Bone marrow (tissue), 2 donors: ENCODE measurements at places on chromosomes 2 and 18.

- no peak for DNase-seq
Observed at GRCh38 chr2:156003780-156004179, 328.7 kb downstream of the NR4A2 start.

DNA sequence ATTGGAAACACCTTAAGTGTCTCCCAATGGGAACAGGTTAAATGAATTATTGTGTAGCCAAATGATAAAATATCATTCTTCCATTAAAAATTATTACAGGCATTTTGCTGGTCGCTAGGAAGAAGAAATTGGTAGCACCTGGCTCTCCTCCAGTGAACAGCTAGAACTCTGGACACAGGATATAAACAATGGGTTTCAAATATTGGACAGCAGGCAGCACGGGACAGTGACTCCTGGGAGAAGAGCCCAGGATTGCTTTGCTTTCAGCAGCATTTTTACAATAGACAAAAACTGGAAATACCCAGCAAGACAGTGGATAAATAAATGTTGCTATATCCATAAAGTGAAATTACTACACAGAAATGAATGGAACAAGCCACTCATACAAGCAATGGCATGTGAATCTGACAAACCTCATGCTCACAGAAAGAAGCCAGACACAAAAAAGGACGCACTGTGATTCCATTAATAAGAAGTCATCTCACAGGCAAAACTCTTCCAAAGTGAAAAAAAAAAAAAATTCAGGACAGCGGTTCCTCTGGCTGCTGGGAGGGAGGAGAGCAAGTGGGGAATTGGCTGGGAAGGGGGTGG lies 50.5 kb downstream of the LAMA1 start:
- DNase-seq: no peak

- DNase-seq: no peak
Observed at GRCh38 chr2:73110168-73111072, 2.3 kb downstream of the RAB11FIP5 start.

- no peak for DNase-seq
Observed at GRCh38 chr2:112149194-112149593, 11.0 kb downstream of the FBLN7 start.

DNA sequence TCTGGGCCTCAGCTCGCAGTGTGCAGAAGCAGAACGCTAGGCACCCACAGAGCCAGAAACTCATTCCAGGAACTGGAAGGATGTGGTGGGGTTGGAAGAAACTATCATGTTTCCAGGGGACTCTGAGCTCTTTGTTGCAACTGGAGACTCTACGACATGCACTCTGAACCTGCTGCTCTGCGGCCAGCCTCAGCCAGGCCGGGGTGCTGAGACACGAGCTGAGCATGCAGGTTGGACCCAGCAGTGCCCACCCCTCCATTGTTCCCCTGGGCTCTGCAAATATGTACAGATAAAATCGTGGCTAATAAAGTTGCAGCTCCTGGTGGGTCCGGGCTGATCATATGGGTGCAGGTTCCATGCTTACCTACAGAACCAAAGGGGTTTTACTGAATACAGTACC lies 37.6 kb upstream of the ARL4C start:
- no peak for DNase-seq

DNA sequence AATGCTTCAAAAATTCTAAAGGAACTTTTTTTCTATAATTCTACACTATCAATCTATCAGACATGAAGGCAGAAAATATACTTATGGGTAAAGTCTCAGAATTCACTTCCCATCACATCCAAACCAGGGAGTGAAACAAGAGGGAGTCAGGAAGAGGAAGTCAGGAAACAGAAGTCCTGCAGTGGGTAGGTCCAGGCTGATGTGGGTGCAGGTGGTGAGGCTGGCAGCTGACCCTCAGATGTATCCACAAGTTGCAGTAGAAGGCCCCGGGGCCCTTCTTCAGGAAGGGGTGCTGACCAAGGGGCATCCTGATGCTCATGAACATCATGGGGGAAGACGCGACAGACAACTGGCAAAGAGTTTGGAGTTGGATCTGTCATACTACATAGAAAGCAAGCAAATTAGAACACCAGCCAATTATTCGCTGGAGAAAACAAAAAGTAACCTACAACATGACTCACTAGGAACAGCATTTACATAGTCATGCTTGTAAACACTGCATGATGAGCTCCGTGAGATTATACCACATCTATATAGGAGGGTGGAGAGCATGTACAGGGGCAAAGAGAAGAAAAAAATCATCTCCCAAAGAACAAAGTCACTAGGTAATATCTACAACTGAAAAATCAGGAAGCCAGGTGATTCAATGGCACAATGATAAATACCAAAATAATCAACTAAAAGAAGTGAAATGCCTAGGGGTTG lies 4.2 kb downstream of the UXS1 start:
- DNase-seq: no peak

DNA sequence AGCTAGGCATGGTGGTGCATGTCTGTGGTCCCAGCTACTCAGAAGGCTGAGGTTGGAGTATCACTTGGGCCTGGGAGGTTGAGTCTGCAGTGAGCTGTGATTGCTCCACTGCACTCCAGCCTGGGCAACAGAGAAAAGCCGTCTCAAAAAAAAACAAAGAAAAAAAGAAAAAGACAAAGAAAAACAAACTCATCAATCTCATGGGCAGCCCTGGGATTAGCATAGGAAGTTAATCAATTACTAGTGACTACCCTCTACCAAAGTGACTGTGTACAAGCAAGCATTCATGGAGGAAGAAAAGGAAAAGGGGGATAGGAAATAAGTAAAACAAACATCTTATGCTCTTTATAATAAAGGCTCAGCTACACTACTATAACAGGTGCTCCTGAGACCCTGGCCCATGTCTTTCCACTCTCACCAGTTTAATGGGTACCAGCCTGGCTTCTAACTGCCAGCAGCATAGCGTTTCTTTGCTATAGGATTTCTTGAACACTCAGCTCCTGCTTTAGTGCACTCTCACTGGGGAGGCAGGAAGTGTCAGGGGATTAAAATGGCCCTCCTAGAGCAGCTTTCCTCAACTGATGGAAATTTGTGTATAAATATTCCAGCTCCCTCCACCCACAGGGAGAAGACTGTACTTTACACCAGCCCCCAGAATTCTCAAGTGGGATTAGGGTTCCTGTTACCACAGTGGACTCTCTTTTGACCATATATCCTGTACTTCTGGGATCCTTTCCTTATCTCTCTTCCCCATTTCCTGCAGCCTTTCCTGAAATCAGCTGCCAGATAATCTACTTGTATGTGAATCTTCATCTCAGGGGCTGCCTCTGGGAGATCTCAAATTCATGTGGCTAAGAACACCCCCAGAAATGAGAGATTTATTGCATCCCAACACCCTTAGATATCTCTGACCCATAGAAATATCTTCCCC lies 91.3 kb upstream of the GLS start:
- no peak for DNase-seq

DNA sequence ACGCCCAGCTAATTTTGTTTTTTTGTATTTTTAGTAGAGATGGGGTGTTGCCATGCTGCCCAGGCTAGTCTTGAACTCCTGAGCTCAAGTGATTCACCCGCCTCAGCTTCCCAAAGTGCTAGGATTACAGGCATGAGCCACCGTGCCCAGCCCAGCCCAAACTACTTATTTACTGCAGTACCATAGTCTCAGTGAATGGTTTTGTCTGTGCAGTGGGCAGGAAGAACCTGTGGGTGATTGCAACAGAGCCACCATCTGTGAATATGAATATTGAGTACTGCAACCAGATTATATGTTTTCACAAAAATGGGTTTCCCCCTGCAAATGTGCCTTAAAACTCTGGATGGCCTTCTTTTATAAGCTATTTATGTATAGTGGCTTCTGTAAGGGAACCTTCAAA lies 9.1 kb downstream of the MPPE1 start:
- DNase-seq: no peak

GRCh38 chr18:59140302-59140885 lies 710 bp downstream of the SEC11C start:
- DNase-seq: no peak

GRCh38 chr2:190882411-190882766 lies 1.8 kb downstream of the GLS start:
- DNase-seq: no peak

- no peak for DNase-seq
Observed at GRCh38 chr2:85324639-85325465, 2.9 kb downstream of the TGOLN2 start.

DNA sequence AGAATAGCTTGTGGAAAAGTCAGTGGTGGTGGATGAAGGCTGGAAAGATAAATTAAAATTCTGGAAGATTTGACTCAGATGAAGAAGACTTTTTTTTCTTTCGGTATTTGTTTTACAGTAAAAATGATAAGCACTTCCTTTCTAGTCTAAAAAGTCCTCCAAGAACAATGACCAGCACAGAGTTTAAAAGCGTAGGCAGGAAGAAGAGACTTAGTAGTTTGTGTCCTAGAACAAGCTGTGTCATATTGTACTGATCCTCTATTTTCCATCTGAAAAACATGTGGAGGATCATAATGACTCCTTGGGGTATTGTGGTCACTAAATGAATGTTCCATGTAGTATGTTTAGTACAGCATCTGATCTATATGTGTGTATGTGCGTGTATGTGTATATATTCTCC lies 132.4 kb upstream of the FSHR start:
- no peak for DNase-seq

DNA sequence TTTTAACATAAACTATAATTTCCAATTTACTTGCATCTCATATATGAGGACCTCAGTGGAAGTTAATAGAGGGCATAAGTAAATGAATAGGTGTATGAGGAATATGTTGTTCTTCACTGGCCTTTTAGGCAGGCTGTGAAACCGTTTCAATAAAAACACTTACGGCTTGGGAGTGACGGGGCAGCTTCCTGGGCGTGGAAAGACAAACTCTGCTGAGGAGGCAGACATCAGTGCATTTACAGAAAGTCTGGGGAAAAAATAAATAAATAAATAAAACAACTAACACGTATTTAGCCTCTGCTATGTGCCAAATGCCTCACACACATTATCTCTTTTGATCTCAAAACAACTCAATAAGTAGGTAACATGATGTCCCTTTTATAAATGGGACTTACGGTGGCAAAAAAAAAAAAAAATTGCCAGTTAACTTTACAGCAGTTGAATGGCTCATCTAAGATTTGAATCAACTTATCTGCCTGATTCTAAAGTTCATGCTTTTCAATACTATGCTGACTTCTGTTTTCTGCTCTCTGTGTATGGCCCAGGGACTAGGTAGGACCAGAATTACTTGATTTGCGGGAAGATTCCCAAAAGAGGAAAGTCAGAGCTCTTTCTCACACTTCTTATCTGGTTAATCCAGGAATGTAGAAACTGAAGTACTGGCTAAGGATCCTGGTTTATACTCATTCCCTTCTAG lies 77.5 kb upstream of the LRATD1 start:
- DNase-seq: no peak

GRCh38 chr2:239605976-239606375 lies 205.2 kb upstream of the HDAC4 start:
- no peak for DNase-seq

DNA sequence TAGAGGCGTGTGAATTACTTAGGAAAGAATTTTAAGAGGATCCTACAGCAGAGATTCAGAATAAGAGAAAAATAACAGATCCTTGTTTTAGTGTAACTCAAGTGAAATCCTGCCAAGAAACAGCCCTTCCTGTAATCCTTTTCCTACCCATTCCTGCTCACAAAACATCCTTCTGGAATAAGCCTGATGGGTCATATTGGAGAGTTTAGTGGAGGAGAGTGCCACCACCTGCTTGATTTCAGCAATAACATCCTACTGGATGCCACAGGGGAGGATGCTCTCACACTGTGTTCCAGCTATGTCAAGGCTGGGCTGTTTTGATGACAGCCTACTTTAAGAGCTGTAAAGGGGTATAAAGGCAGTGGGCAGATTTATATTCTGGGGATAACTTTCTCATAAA lies 54.8 kb upstream of the CCDC178 start:
- no peak for DNase-seq

GRCh38 chr2:153595939-153596338 lies 117.4 kb upstream of the RPRM start:
- DNase-seq: no peak

GRCh38 chr2:132980304-132980703 lies 310.3 kb upstream of the LYPD1 start:
- DNase-seq: no peak

DNA sequence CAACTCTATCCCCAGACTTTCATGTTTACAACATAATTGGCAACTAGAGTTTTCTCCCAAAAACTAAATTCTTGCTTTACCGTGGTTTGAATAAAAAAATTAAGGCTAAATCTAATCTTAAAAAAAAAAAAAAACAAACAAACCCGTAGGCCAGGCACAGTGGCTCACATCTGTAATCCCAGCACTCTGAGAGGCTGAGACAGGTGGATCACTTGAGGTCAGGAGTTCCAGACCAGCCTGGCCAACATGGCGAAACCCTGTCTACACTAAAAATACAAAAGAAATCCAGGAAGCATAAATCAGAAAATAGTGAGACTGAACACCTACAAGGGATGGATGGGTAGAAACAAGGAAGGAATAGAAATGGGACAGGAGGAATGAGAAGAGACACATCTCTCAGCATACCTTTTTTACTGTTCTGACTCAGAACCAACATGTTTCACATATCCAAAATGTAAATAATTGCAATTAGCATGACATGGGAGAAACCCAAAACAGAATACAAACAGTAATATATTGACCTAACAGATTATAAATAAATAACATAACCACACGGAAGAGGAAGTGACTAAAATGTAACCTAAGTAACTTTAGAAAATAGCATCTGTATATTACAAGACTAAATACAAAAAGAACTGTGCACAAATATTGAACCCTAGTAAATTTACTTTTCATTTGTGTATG lies 17.5 kb downstream of the MGAT4A start:
- DNase-seq: no peak

- no peak for DNase-seq
Observed at GRCh38 chr2:226782092-226782713, 17.4 kb downstream of the IRS1 start.

DNA sequence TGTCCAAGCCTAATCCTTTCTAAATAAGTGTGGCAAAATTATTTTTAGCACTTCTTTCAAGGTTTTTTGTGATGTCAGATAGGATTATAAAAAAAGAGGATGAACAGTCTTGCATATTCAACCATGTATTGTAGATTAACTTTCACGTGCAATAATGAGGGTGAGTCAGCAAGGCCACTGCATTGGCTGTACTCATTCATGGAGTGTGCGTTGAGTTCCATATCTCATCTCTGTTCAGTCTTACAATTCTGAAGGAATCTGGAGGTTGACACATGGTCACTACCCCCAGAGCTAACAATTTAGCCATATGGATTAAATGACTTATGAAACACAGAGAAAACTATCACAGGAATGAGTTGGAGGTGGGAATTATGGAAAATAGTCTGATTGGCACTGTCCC lies 810.5 kb downstream of the SLC4A3 start:
- no peak for DNase-seq

GRCh38 chr18:58845928-58846724 lies 18.6 kb upstream of the ZNF532 start:
- DNase-seq: no peak

GRCh38 chr2:39217192-39217550 lies 26.6 kb downstream of the CDKL4 start:
- DNase-seq: no peak

DNA sequence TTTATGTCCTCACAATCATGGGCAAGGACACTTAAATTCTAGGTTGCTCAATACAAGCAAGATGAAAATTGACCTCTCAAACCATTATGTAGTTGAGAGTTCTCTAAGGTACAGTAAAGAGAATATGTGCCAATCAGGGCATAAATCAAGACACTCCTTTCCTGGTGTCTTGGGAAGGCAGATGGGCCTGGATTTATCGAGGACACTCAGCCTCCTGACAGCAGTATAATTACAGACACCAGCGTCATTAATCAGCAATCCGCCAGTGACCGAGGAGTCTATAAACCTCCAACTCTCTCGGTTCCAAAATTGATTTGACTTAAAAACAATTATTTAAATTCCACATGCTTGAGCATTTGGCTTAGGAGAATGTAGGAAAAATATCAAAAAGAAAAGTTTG lies 75.7 kb upstream of the DAPL1 start:
- no peak for DNase-seq
